ENCODE measurements at places on chromosomes 1 and 21. TPM values are rescaled to one million over a fixed set of nuclear protein-coding genes. Genes with fewer than 3 reads are reported as not detected.

GRCh38 chr1:91851130-91852010, 34.6 kb downstream of the TGFBR3 start:
- H3K27me3 ChIP-seq: no peaks in the 10 kb centered on the region
- H3K4me3 ChIP-seq: no peak overlapping the region
- no peaks in the 10 kb centered on the region for H3K36me3 ChIP-seq
- H3K4me1 ChIP-seq: no peaks in the 10 kb centered on the region

GRCh38 chr21:45655124-45655523, 11.6 kb downstream of the PCBP3 start:
- no peaks in the 10 kb centered on the region for H3K36me3 ChIP-seq
- H3K4me1 ChIP-seq: no peaks in the 10 kb centered on the region
- H3K4me3 ChIP-seq: no peak overlapping the region
- no peak for DNase-seq
- peaks cover 12% of the 10 kb centered on the region for H3K27me3 ChIP-seq

Gene NDUFS2
- total RNA-seq: 103 TPM

Gene LCE3D
- total RNA-seq: not detected

- peaks cover 10% of the 10 kb centered on the region for H3K4me1 ChIP-seq
- H3K27ac ChIP-seq: no peak overlapping the region
- no peak for DNase-seq
- H3K36me3 ChIP-seq: no peaks in the 10 kb centered on the region
- peaks cover 11% of the 10 kb centered on the region for H3K27me3 ChIP-seq
- peak overlapping the region; percentile 31 for H3K4me3 ChIP-seq
Observed at GRCh38 chr1:23528250-23528978, 2.6 kb downstream of the E2F2 start.

Gene DESI2
- total RNA-seq: 32.7 TPM

DNA sequence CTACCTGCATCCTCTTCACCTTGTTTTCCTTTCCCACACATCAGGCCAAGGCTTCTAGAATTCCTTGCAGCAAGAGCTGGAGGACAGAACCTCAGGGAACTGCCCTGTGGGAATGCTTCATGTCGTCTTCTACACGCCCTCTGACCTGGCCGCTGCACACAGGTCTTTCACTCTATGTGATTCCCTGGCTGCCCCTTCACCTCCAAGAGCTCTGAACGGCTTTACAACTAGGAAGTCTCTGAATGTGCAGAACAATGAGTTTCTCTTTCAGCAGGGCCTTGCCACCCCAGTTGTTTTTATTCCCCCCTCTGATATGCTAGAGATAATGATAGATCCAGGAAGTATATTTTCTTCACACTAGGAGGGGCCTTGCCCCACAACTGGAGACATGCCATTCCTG, 142.6 kb downstream of the CLIC6 start:
- H3K4me1 ChIP-seq: peaks cover 10% of the 10 kb centered on the region
- H3K4me3 ChIP-seq: no peak overlapping the region
- peaks cover 33% of the 10 kb centered on the region for H3K27me3 ChIP-seq
- no peak for DNase-seq
- H3K36me3 ChIP-seq: peaks cover 5% of the 10 kb centered on the region

- no peaks in the 10 kb centered on the region for H3K36me3 ChIP-seq
- no peak overlapping the region for H3K4me3 ChIP-seq
- peaks cover 4% of the 10 kb centered on the region for H3K4me1 ChIP-seq
- no peaks in the 10 kb centered on the region for H3K27me3 ChIP-seq
Observed at GRCh38 chr1:69510026-69510425, 57.7 kb upstream of the LRRC7 start.

Gene NRDC
- total RNA-seq: 200 TPM

- peak within 1 kb of the TSS; percentile 41 for H3K27ac ChIP-seq
- DNase-seq: no peak
- peak within 1 kb of the TSS; percentile 80 for H3K4me3 ChIP-seq
- H3K36me3 ChIP-seq: peaks cover 1% of the 10 kb centered on the region
- peaks cover 9% of the 10 kb centered on the region for H3K4me1 ChIP-seq
Observed at GRCh38 chr1:6554907-6555778, at the start of gene TAS1R1. Gene TAS1R1, plus strand, starts transcription at chr1:6555307. Its CDS starts 67 bp downstream, at chr1:6555374.

Gene RCC2
- total RNA-seq: 196 TPM

- H3K36me3 ChIP-seq: no peaks in the 10 kb centered on the region
- H3K27me3 ChIP-seq: no peaks in the 10 kb centered on the region
- H3K27ac ChIP-seq: no peak overlapping the region
- peaks cover 1% of the 10 kb centered on the region for H3K4me1 ChIP-seq
Observed at GRCh38 chr1:239287296-239287695, 99.1 kb upstream of the CHRM3 start.

GRCh38 chr1:157992833-157993146, 655 bp upstream of the KIRREL1 start:
- peaks cover 26% of the 10 kb centered on the region for H3K27me3 ChIP-seq
- H3K36me3 ChIP-seq: no peaks in the 10 kb centered on the region
- H3K27ac ChIP-seq: peak overlapping the region; percentile 81
- H3K4me3 ChIP-seq: peak overlapping the region; percentile 72

GRCh38 chr1:180112984-180113647, 41.6 kb upstream of the QSOX1 start:
- H3K27ac ChIP-seq: no peak overlapping the region
- no peak overlapping the region for H3K4me3 ChIP-seq
- H3K27me3 ChIP-seq: no peaks in the 10 kb centered on the region
- peaks cover 23% of the 10 kb centered on the region for H3K36me3 ChIP-seq
- DNase-seq: no peak

DNA sequence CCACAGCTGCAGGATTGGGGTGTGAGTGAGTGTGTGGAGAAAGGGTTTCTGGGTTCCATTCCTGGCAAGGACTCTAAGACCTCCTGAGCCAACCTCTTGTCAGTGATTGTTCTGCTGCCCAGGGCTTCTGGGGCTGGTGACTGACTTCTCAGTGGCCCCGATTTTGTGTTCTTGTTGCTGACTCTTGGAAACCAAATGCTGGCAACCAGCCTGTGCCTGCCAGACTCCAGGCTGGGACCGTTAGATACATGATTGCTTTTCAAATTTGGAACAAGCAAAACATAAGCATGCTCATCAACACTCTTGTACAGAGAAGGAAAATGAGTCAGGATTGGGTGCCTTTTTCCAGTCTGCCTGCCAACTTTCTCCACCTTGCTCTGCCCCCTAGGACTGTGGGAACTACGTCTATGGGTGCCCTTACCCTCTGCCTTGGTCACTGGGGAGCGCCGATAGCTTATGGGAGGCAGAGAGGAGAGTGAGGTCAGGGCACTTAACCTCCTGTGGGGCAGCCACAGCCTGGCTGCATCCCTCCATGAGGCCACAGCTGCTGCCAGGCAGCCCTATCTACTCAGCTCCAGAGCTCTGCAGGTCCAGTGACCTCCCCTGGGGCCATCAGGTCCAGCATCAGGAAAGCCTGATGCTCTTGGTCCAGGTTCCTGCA, 39.3 kb upstream of the EPS8L3 start:
- no peak overlapping the region for H3K4me3 ChIP-seq
- no peaks in the 10 kb centered on the region for H3K36me3 ChIP-seq
- no peaks in the 10 kb centered on the region for H3K4me1 ChIP-seq
- DNase-seq: no peak
- H3K27ac ChIP-seq: no peak overlapping the region
- H3K27me3 ChIP-seq: no peaks in the 10 kb centered on the region

Gene NR5A2
- total RNA-seq: 23.2 TPM

- no peak overlapping the region for H3K4me3 ChIP-seq
- H3K27ac ChIP-seq: no peak overlapping the region
- peaks cover 2% of the 10 kb centered on the region for H3K4me1 ChIP-seq
Observed at GRCh38 chr1:112991402-112992120, 35.6 kb upstream of the SLC16A1 start.

Gene MX1
- total RNA-seq: 2.6 TPM

- H3K36me3 ChIP-seq: no peaks in the 10 kb centered on the region
- H3K4me3 ChIP-seq: no peak overlapping the region
- no peak for DNase-seq
Observed at GRCh38 chr1:203219934-203220333, 9.5 kb downstream of the CHIT1 start.

DNA sequence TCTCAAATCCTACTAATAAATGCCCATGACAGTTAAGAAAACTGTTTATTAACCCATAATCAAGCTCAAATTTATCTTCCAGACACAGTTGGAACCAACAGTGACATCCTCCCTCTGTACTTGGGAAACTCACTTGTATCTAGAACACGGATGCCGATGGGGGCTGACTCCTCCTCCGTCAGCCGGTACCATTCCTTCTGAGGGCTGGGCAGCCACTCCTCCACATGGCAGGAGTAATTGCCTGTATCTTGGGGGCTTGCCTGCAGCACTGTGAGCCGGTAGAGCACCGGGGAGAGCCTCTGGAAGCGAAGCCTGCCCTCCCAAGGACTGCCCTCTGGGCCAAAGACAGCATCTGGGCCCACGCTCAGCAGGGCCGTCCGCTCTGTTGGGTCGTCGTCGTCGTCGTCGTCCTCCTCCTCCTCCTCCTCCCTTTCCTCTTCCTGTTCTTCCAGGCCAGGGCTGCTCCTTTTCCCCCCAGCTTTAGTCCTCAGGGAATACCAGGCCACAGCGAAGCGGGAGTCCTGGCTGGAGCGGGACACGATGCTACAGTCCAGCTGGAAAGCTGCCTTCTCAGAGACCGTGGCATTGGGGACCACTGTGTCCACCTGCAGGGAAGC, 8.5 kb upstream of the CD58 start:
- H3K4me3 ChIP-seq: no peak overlapping the region
- no peaks in the 10 kb centered on the region for H3K4me1 ChIP-seq
- H3K36me3 ChIP-seq: peaks cover 3% of the 10 kb centered on the region

DNA sequence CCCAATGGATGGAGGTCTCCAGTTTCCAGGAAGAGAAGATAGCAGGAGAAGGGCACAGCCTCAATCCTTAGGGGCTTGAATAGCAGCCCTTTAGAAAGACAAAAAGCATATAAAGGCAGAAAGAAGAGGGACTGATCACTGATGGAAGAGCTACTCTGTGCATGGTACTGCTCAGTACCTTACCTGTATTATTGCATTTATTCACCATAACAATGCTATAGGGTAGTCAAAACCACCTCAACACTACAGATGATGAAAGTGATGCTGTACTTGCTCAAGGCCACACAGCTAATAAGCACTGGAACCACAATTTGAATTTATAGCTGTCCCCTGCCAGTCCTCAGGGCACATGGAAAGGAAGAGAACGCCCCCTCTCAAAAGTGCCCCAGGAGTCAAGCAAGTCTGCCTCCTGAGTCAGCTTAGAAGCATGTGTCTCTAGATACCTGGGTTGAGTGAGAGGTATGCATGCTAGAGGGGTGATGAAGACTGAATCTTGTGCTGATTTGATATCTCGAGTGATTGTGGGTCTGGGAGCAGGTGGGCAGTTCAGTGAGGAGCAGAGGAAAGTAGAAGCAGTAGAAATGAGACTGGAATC, 13.6 kb downstream of the DDAH1 start:
- peaks cover 5% of the 10 kb centered on the region for H3K4me1 ChIP-seq
- H3K27ac ChIP-seq: no peak overlapping the region
- no peaks in the 10 kb centered on the region for H3K27me3 ChIP-seq
- DNase-seq: no peak
- H3K4me3 ChIP-seq: no peak overlapping the region
- H3K36me3 ChIP-seq: peaks cover 3% of the 10 kb centered on the region

DNA sequence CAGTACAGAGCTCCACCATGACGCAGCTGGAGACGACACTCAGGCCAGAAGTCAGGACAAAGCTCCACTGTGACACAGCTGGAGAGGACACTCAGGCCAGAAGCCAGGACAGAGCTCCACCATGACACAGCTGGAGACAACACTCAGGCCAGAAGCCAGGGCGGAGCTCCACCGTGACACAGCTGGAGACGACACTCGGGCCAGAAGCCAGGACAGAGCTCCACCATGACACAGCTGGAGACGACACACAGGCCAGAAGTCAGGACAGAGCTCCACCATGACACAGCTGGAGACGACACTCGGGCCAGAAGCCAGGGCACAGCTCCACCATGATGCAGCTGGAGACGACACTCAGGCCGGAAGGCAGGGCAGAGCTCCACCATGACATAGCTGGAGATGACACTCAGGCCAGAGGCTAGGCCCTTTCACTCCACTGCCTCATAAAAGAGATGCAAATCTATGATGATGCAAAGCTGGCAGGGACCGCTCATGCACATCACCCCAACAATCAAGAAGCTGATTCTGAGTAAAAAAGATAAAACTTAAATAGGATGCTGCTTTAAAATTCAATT, 13.6 kb upstream of the OR2B11 start:
- no peak for DNase-seq
- H3K4me1 ChIP-seq: no peaks in the 10 kb centered on the region

Gene CIART
- 1.9 TPM for total RNA-seq

GRCh38 chr1:158458263-158458662, 3.4 kb upstream of the OR10K1 start:
- H3K4me3 ChIP-seq: no peak overlapping the region
- H3K36me3 ChIP-seq: no peaks in the 10 kb centered on the region
- H3K27me3 ChIP-seq: peaks cover 3% of the 10 kb centered on the region
- H3K27ac ChIP-seq: no peak overlapping the region
